ENCODE measurements at places on chromosomes 12 and 14. TPM values are rescaled to one million over a fixed set of nuclear protein-coding genes. Genes with fewer than 3 reads are reported as not detected.

Gene BIN2
- 45.4 TPM for total RNA-seq

Gene OVCH1
- 3.2 TPM for total RNA-seq

Gene PTPRB
- total RNA-seq, result 91.4 TPM

- H3K27ac ChIP-seq, result no peak overlapping the region
- H3K36me3 ChIP-seq, result no peaks in the 10 kb centered on the region
- no peaks in the 10 kb centered on the region for H3K4me1 ChIP-seq
- no peak for DNase-seq
- H3K4me3 ChIP-seq, result no peak overlapping the region
Observed at GRCh38 chr14:89797148-89797547, 157.4 kb downstream of the EFCAB11 start.

- H3K36me3 ChIP-seq, result no peaks in the 10 kb centered on the region
- H3K4me1 ChIP-seq, result peaks cover 51% of the 10 kb centered on the region
- no peak for DNase-seq
- no peak overlapping the region for H3K4me3 ChIP-seq
Observed at GRCh38 chr12:106582249-106582591, 584 bp upstream of the RFX4 start.

GRCh38 chr14:89117012-89117411, 292.6 kb downstream of the TTC8 start:
- no peak overlapping the region for H3K4me3 ChIP-seq
- DNase-seq, result no peak
- no peaks in the 10 kb centered on the region for H3K4me1 ChIP-seq

GRCh38 chr12:121092034-121092433, 40.6 kb upstream of the P2RX7 start:
- peaks cover 16% of the 10 kb centered on the region for H3K4me1 ChIP-seq
- no peaks in the 10 kb centered on the region for H3K27me3 ChIP-seq
- no peak for DNase-seq
- H3K4me3 ChIP-seq, result no peak overlapping the region
- H3K36me3 ChIP-seq, result no peaks in the 10 kb centered on the region
- no peak overlapping the region for H3K27ac ChIP-seq

Data from lower lobe of right lung (tissue), 2 donors.